ENCODE measurements at places on chromosomes 1 and 21.
A peak's percentile ranks its signal among the peaks of the same experiment; 100 is the strongest.

- no peak for DNase-seq
Observed at GRCh38 chr1:37362594-37363385, 111.6 kb upstream of the ZC3H12A start.

DNA sequence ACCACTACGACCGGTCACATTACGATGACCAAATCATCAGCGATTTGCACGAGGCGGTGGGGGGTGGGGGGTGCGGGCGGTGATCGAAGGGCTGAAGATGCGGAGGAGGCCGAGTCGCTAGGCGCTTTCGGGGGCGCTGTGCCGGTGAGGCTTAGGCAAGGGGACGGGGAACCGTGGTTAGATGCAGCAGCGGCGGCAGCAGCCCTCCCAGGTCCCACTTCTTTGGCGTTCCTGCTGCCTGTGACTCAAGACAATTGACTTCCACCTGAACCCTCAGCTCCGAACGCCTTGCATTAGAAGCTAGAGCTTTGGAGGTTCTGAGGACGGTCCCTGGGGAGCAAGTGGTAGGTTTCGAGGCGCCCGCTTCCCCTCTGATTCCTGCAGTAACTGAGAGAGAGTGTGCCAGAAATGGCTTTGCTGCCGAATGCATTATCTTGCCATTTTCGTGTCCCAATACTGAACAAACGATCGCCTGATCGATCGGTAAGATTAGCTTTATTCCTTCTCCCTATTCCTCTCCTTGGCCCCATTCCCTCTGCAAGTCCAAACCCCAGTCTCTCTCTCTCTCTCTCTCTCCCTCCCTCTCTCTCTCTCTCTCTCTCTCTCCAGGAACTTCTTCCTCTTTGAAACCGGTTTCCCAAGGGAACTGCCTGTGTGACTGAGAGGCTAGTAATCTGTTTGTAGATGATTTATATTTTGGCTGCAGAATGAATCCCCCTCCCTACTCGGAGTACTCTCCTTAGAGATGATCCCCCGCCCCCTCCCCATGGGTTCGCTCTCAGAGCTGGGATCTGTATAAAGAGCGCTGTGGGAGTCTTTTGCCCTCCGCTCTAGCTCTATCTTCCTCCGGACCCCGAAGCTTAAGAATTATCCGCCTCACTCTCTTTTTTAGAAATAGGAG, 735 bp upstream of the BRINP3 start:
- no peak for DNase-seq

DNA sequence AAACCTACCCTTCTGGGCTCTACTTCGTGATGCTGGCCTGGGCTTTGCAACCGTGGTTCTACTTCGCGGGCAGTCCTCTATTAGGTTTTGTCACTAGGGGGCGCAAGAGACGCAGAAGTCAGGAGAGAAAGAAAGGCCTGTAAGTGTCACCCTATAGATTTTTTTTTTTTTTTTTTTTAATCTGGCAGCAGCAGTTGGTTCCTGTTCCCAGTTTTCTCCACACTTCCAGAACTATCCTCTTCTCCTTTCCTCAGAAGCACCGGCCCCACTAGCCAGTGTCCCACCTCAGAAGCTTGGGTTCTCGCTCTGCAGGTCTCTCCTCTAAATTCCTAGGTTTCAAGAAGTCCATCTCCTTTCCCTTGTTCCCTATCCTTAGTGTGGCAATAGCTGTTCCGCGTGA, 9.1 kb upstream of the LCE2D start:
- peak; percentile 63 for DNase-seq

GRCh38 chr21:16145052-16145451, 415.3 kb downstream of the USP25 start:
- no peak for DNase-seq

GRCh38 chr1:235326719-235327558, 1.0 kb downstream of the ARID4B start:
- DNase-seq, result peak; percentile 66

GRCh38 chr1:17059391-17060305, 5.8 kb upstream of the SDHB start:
- DNase-seq, result peak; percentile 29

DNA sequence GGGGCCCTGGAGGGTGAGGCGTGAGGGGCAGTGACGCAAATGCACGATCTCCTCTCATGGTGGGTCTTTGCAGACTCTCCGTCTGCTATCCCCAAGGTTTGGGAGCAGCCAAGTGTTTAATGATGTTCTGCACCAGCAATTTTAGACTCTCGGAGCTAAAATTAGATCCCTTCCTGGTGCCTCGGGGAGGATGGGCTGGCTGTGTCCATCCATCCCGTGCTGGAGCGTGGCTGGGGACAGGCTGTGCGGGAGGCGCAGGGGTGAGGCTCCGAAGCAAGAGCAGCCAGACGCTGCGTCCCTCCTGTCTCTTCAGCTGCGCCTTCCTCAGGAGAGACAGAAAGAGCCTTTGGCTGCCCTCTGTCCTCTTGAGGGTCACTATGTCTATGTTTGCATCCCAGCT, 387.6 kb downstream of the CAMTA1 start:
- DNase-seq, result no peak

DNA sequence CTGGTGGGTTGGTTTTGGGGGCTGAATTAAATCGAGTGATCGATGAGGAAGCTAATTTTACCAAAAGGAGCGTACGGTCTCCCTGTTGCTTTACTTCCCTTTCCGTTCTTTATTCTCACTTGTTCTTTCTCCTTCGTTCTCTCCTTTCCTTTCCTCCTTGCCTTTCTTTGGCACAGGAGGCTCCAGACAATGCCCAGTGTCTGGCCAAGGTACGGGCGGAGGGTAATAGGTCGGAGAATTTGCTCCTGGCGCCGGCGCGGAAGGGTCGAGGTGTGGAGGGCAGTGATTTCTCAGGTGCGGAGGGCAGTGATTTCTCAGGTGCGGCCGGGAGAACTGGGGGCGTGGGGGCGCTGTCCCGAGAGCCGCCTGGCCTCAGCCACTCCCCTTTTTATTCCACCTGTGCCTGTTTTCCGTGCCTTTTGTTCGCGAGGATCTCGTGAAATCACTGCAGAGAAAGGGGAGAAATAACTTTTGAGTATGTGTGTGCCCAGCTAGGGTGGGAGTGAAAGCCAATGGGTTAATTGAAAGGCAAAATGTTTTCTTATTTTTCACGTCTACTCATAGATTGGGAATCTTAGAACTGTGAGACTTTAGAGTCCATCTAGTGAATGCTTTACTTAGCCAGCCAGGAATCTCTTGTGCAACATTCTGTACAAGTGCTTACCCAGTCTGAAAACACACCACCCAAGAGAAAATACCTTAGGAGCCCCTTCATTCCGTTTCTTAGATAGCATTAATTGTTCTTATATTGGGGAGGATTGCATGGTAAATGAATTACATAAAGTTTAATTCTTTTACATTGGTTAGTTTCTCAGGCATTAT, 1.3 kb downstream of the FNBP1L start:
- no peak for DNase-seq

DNA sequence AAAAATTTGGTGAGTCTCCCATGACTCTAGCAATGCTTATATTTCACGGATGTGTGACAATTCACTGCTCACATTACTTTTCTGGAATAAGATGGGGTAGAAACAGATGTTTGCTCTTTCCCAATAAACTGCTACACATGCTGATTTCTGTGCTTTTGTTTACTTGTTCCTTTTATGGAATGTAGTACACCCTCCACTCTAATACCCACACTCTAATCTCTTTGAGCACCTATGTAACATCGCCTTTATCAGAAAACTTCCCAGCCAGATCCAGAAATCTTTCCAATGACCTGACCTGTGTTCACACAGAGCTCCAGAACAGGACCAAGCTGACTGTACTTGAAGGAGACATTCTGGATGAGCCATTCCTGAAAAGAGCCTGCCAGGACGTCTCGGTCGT, 4.2 kb downstream of the HSD3B2 start:
- no peak for DNase-seq

- DNase-seq, result peak; percentile 29
Observed at GRCh38 chr1:209190591-209191261, 392.8 kb upstream of the CAMK1G start.

GRCh38 chr1:11862890-11863289, 4.1 kb upstream of the NPPB start:
- no peak for DNase-seq

- DNase-seq, result no peak
Observed at GRCh38 chr1:95145493-95145892, 28.3 kb downstream of the TLCD4 start.

DNA sequence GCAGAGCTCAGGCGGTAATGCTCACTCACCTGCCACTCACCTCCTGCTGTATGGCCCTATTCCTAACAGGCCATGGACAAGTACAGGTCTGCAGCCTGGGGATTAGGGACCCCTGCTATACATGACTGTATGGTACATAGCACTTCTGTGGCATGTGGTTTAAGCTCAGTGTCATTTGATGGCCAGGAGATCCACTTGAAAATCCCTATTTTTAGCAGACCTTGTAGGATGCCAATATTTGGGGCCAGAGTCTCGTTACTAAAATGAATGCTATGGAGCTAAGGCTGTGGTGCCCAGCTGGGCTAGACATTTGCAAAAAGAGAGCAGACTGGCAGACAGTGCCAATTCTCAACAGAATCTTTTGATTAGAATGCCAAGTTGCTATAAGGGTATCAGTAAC, 1.7 kb upstream of the ANGPTL7 start:
- DNase-seq, result no peak

- no peak for DNase-seq
Observed at GRCh38 chr1:6638226-6638625, 13.6 kb downstream of the THAP3 start.

DNA sequence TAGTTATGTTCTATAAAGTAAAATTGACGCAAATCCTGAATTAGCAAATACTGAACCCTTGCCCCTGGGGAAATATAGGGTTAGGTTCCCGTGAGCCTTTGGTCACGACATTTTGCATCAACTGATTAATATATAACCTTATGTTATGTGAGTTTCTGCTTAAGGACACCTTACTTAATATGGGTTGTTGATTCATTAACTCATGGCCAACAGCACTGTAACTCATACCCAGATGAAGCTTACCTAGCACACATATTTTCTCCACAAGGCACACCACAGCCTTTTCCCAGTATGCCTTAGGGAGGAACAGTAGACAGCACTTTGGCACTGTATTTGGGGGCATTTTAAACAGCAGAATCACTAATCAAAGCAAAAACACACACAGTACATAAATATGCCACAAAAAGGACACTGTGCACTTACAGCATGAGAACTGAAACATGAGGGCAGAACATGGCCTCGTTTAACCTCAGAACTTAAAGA, 15.1 kb downstream of the INAVA start:
- DNase-seq, result no peak

- DNase-seq, result no peak
Observed at GRCh38 chr1:227125929-227126545, 185.9 kb downstream of the COQ8A start.

GRCh38 chr1:24932725-24933294, 2.7 kb upstream of the RUNX3 start:
- DNase-seq, result no peak

GRCh38 chr21:35229290-35229689, 180.2 kb upstream of the RUNX1 start:
- DNase-seq, result no peak

GRCh38 chr1:30986755-30987154, 78.2 kb upstream of the SDC3 start:
- DNase-seq, result no peak

GRCh38 chr1:235022981-235023710, 105.5 kb downstream of the TOMM20 start:
- DNase-seq, result no peak

- no peak for DNase-seq
Observed at GRCh38 chr1:234997896-234998741, 130.5 kb downstream of the TOMM20 start.

- DNase-seq, result no peak
Observed at GRCh38 chr1:201737352-201738060, 91.5 kb upstream of the IPO9 start.

DNA sequence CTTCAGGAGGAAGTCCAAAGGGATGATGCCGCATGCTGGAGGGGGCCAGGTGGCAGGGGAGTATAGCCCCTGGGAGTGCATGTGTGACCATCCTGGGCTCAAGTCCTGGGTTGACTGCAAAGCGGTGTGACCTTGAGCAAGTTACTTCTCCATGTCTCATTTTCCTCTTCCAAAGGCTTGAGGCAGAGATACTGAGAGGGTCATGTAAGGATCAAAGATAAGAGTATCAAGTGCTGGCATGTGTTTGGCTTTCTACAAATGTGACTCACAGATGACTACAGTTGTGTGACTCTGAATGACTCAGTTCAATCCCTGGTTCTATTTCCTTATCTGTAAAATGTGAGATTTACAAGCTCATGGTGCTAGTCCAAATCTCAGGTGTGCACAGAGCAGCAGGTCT, 26.1 kb downstream of the PROK1 start:
- no peak for DNase-seq

DNA sequence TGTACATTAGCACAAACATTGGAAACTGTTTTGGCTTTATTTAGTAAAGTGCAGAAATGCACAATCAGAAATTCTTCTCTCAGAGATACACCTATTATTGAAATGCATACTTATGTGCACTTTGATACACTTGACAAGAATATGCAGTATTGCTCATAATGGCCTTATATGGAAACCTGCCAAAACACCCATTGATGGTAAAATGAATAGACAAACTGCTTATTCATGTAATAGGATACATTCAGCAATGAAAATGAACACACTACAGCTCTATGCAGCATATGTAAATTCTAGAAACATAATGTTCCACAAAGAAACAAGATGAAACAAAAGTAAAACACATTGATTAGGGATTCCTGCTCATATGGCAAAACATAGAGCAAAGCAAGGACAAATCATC, 223.9 kb downstream of the S1PR1 start:
- no peak for DNase-seq

DNA sequence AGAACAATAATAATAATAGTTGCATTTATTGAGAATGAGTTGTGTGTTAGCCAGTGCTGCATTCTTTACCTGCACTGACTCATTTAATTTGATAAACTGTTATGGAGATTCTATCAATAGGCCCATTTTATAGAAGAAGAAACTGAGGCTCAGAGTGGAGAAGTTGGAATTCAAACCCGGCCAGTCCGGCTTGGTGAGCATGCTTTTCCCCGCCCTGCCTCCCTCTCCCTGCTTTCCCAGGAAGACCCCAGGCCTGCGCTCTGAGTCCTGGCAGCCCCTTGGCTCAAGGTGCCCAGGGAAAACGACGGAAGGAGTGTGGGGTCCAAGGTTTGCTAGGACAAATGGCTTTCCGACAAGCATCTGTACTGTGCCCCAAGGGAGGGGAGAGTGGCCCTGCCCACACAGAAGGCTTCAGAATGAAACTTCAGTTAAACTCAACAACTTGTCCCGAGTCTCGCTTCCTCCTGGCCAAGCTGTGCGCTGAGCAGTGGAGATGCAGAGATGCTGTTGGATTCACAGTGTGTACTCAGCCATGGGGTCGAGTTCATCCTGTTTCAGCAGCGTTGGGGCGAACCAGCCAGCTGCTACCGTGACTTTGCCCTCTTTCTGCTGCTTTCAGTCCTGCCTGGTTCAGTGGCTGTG, 23.3 kb upstream of the PADI6 start:
- DNase-seq, result no peak

DNA sequence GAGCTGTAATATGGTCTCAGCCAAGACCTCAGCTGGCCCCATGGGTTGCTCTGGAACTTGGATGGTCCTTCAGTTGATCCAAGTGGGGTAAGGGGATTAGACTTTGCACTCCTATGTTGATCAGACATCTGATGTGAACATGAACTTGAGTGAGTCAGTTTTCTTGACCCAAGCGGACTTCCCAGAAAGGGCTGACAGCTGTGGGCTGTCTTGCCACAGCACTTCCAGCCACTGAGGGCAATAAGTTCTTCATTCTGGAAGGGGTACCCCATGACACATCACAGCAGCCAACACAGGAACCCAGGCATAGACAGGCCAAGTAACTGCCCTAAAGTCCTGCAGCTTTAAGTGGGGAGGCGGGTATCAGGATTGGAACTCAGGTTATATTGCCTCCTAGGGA, 93.9 kb upstream of the USP24 start:
- DNase-seq, result no peak

GRCh38 chr1:211627259-211627658, 48.2 kb downstream of the NEK2 start:
- no peak for DNase-seq

GRCh38 chr1:30911059-30911954, 2.7 kb upstream of the SDC3 start:
- peak; percentile 61 for DNase-seq

All from stimulated activated CD4-positive, alpha-beta T cell treated with anti-CD3 and anti-CD28 coated beads, Interleukin-2, amount 100 ng/mL, for 24 hours (primary cell).